ENCODE measurements at places on chromosomes 16 and 17.

DNA sequence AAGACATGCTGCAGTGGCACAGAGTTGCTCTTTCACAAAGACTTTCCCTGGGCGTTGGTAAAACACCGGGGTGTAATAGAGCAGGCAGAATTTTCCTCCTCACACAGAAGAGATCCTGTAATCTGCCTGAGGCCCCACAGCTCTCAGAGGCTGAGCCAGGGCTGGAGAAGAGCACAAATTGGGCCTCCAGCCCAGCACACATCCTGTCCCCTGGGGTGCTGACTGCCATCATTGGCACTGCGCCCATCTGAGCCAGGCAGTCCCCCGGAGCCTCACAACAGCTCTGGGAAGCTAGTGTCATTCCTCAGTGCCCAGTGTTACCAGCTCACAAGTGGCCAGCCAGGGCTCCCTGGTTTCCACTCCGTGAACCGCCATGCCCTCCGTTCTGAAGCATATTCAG, 119.4 kb downstream of the SOCS1 start:
- no peak for DNase-seq

GRCh38 chr16:13378151-13378550, 476.8 kb downstream of the SHISA9 start:
- DNase-seq, result no peak

GRCh38 chr17:42953669-42954068, 10.6 kb downstream of the AARSD1 start:
- DNase-seq, result no peak

DNA sequence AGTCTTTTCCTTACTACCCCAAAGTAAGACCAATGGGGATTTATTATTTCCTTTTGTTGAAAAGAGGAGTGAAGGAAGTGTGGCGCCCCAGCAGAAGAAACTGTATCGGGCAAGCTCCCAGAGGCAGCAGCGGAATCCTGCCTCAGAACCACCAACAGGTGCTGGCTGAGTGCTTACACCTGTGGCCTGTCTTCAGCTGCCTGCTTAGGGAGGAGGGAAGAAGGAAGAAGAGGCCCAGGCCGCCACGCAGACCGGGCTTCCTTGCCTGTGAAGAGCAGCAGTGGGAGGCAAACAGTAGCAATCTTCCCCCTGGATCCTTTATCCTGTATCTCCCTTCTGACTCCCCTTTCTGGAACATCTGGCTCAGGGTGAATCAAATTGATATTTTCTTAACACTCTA, 134.7 kb downstream of the AATF start:
- peak; percentile 84 for DNase-seq

- no peak for DNase-seq
Measured at GRCh38 chr16:66267292-66268014, 99.0 kb upstream of the CDH5 start.

- DNase-seq, result no peak
Measured at GRCh38 chr17:9380361-9380760, 195.3 kb downstream of the STX8 start.

DNA sequence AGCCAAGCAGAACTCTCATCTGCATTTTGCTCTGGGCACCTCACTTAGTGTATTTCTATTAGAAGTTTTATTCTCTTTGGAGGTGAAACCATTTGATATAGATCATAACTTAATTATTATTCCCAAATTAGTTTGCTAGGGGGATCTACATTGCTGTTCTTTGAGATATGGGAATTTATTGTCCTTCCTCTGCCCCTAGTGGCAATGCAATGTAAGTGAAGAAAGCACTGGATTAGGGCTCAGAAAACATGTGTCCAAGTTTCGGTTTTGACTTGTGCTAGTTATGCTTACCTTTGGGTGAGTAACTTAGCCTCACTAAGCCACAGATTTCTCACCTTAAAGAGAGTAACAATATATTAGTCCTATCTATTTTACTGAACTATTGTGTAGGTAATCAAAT, 2.9 kb downstream of the KRT39 start:
- DNase-seq, result no peak

DNA sequence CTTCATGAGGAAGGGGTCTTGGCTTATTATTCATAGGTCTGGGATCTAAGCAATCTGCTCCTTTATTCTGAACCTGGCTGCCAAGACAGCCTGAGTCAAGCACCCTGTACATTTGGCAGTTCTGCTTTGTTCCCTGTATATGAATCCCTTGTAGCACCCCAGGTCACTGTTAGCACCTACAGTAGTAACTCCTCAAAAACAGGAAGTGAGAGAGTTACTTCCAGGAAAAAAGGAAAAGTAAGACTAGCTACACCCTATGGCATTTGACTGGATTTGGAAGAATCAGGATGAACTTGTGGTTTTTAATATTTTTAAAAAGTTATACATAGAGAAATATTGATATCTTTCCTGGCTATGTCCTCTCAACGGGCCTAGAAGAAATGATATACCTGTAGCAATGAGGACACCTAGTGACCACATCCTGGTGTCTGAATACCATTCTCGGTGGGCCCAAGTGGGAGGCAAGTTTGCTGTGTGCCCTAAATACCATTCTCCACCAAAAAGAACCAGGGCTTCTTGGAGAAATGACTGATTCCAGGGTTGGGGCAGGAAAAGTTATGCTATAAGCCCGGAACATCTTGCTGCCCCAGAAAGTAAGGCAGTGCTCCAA, 9.9 kb downstream of the ANKRD40 start:
- DNase-seq, result no peak

GRCh38 chr16:75038036-75038858, 39.4 kb downstream of the ZNRF1 start:
- no peak for DNase-seq

- no peak for DNase-seq
Measured at GRCh38 chr16:82323171-82323570, 153.1 kb upstream of the MPHOSPH6 start.

All from NCI-H2227 treated with DMSO at 0.1 percent for 48 hours (cell line).